ENCODE measurements at places on chromosomes 3 and 15. TPM values are rescaled to one million over a fixed set of nuclear protein-coding genes. Genes with fewer than 3 reads are reported as not detected.

MRPL3 gene
- 98.9 TPM for total RNA-seq

MELTF gene
- 5.2 TPM for total RNA-seq

CCRL2 gene
- total RNA-seq, result 0.64 TPM

PLA2G4E gene
- not detected for total RNA-seq

INSYN1 gene
- under 0.01 TPM for total RNA-seq

CD80 gene
- not detected for total RNA-seq

TMEM62 gene
- total RNA-seq, result 18.4 TPM

CDCP1 gene
- 10.4 TPM for total RNA-seq

WHAMM gene
- total RNA-seq, result 7.8 TPM

MITF gene
- total RNA-seq, result 13.5 TPM

FBXL2 gene
- total RNA-seq, result 16.8 TPM

DUOXA2 gene
- total RNA-seq, result not detected

DNA sequence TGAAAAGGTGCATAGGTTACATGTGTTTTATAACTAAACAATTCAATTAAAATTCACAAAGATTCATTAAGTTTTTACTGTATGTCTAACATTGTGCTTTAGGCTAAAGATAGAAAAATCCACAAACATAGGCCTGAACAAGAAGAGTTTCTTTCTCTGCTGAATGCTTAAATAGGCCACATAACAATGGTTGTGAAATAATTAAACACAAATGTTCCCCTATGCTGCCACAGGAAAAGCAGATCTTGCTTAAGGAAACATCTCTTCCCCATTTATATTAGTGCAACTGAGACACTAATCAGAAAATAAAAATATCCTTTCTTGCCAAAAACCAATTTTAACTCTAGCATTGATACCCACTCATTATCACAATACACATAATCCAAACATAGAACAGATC is 725.4 kb upstream of the DPPA4 start:
- peak; percentile 21 for DNase-seq

- no peak for DNase-seq
Measured at GRCh38 chr15:64037116-64037515, 9.2 kb downstream of the DAPK2 start.

DNA sequence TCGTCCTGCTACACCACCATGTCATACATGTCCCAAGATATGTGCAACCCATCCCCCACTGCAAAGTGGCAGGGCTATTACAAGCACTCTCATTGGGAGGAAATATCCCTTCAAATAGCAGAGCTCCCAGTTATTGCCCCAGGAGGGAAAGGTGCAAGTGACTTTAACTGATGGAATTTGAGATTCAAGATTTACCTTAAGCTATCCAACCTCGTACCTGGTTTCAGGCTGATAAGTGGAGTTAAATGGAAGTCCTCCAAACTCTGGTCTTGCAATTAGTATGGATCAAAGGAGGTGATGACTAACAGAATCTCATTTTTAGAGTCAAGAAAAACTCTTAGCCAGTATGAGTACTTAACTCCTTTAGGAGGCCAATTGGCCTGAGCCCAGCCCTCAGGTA is 2.1 kb downstream of the SLCO2A1 start:
- DNase-seq, result no peak

DNA sequence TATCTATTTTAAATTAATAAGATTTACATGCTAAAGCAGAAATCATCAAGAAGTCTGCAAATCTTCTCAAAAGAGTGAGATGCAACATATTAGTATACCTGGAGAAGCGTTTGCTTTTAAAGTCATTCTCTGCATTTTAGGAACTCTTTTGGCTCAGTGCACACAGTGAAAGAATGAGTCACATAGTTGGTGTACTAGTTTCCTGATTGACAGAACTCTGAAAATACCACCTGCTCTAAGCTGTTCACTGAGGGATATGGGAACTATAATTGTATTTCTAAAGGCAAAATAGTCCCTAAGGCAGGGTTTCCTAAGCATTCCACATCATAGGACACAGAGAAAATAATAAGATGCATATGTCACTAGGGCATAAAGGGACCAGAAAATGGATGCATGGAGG is 838.5 kb downstream of the DIPK2A start:
- no peak for DNase-seq

GRCh38 chr15:72222393-72222792 is 8.6 kb downstream of the PKM start:
- no peak for DNase-seq

DNA sequence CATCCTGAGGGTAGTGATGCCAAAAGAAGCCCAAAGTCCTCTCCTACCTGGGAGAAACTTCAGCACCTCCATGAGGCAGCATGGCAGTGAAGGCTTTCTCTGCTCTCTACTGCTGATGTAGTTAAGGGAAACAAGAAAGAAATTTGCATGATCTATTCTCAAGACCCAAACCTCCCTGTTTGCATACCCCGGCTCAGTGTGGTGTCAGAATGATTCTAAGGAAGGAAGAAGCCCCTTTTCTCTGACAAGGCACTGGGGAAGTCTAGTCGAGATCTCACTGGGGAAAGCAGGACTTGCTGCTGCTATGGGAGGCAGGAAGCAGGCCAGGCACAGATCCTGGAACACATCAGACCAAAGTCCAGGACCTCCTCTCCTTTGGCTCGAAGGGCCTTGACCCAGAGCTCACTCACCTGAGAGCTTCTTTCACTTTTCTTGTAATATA is 89.4 kb upstream of the ICE2 start:
- DNase-seq, result no peak

GRCh38 chr3:146814601-146815315 is 209.6 kb upstream of the PLSCR5 start:
- peak; percentile 30 for DNase-seq

GRCh38 chr3:183211352-183211751 is 41.7 kb upstream of the B3GNT5 start:
- no peak for DNase-seq

GRCh38 chr3:151171145-151171757 is 31.8 kb downstream of the GPR171 start:
- no peak for DNase-seq

DNA sequence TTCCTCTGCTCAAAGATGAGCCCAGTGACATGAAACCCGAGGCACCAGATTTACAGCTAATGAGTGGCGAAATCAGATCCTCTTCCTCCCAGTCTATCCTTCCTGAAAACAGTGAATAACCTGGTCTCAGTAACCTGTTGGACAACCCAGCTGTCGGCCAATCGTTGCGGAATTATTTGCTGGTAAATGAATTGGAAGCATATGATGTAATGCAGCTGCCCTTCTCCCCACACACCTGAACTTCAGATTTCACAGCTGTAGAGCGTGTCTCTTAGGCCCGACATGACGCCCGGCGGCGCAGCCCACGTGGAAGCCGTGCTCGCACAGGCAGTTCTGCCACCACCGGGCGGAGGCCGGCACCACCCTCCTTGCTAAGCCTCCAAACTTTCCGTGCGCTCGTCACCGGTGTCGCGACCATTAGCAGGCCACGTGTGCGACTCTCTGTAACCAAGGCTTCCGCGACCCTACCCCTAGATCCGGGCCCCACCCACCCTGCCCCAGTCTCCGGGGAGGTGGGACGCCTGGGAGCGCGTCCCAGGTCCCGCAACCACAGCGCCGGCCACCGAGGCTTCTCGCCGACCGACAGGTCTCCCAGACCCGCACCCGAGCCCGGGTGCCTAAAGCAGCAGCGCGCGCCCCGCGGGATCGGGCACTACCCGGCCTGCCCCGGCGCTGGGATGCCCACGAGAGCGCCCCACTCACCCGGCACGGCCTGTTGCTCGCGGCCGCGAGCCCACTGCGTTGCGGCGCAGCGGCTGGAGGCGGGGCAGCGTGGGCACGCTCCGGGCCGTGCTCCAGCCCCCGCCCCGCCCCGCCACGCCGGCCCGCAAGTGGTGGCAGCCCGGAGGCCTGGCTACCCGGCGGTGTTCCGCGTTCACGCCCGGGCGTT is at the start of gene RIOX2:
TSS of gene RIOX2 (minus strand) at position 753 of the 889 bp plus-strand sequence. CDS start 4,838 bp downstream, outside the sequence.
- peak; percentile 68 for DNase-seq

DNA sequence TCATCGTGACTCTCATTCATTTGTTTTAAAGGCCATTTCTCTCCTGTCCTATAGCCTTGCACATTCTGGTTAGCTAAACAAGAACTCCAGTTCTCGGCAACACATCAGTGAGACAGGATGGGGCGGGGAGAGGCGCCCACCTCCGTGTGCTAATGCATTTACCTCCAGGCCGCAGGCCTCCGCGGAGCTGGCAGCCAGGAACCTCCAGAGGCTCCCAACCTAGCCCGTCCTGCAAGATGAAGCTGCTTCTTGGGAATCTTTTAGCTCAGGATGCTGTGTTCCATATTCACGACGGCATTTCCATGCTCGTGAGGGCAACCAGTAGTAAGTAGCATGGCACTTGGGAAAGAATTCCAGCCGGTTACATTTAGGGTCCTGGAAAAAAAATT is 47.9 kb downstream of the RGMA start:
- no peak for DNase-seq

DNA sequence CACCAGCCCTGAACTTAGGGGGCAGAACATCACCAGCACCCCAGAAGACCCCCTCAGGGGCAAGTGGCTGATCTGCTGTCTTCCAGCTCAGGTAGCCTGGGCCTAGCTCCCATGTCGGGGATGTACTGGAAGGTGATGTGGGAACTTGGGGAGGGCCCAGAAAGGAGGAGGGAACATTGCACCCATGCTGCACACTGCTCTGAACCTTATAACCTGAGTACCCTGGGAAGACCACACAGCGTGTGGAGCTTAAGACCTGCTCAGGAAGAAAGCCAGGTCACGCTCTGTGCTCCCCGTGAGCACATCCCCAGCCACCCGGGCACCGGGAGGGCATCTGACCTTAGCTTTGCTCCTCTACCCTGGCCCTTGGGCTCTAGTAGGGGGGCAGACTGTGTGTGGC is 159.4 kb downstream of the ATP10A start:
- no peak for DNase-seq

DNA sequence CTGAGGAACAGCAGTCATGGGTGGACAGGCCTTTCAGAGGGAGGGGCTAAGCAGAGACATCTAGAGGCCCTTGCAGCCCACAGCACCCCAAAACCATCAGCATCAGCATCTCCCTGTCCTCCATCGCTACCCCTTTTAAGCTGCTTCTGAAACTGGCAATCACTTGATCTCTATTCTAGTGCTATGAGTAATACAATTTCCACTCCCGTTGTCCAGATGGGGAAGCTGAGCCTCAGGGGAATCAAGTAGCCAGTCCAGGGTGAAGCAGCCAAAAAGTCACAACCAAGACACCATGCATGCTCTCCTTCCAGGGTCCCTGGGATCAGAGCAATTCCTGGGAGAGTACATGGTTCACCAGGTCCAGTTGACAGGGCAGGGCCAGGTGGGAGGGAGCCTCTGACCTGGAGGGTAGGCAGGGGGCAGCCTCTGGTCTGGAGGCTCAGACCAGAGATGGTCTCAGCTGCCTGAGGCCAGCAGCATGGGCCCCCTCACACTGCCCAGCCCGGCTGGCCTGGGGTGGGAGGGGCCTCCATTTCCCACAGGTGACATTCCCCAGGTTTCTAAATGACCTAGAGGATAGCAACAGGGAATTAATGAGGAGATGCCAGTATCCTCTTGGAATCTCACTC is 30.0 kb downstream of the KLHL25 start:
- DNase-seq, result no peak

DNA sequence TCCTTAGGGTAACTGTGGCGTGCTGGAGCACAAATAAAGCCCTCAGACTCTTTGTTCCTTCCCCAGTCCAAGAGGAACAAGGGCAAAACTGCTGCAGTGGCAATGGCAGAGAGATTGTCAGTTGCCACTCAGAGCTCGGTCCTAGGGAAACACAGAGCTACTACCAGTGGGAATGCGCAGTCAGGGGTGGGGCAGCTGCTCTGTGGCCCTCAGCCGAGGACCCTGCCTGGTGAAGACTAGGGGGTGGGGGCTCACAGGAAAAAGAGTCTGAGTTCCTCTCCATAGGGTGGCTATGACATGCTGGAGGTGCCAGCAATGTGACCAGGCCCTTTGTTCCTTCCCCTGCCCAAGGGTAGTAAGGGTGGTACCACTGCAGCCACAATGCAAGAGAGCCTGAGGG is 43.8 kb downstream of the TMCO5A start:
- DNase-seq, result no peak

DNA sequence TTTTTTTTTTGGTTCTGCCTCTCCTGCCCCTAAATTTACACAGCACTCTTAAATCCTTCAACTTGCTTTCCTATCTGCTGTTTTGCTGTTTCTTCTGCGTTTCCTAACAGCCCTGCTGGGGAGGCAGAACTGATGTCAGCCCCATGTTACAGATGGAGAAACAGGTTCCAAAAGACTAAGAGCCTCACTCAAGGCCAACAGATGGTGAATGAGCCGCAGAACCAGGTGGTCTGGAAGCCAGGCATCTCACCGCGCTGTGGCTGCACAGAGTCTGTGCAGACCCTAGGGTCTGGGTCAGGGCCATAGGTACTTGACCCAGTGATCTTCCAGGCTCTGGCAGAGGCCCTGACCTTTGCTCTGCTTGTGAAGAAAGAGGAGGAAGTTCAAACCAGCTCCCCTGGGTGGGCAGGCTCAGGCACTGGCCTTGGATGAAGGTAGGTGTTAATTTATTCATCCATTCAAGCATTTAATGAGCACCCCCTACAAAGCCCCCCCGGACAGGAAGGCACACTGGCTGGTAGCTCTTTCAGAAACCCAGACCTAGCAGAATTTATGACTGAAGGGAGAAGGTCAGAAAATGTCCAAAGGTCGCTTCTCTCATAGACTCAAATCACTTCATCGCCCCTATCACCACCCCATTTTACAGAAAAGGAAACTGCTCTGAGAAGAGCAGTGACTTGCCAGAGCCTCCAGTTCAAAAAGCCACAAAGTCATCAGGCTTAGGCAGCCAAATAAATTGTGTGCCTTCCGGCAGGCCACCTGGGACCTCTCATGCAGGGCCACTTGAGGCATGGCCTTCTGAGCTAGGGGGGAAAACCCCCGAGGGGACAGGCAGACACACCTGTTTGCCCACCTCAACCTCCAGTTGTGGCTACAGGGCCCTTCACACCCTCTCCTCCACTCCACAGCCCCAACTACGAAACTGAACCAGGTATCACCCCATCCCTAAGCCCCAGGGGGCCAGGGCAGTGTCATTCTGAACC is 2.7 kb downstream of the CHDH start:
- DNase-seq, result no peak

- no peak for DNase-seq
Measured at GRCh38 chr15:77475898-77476297, 55.2 kb downstream of the HMG20A start.

DNA sequence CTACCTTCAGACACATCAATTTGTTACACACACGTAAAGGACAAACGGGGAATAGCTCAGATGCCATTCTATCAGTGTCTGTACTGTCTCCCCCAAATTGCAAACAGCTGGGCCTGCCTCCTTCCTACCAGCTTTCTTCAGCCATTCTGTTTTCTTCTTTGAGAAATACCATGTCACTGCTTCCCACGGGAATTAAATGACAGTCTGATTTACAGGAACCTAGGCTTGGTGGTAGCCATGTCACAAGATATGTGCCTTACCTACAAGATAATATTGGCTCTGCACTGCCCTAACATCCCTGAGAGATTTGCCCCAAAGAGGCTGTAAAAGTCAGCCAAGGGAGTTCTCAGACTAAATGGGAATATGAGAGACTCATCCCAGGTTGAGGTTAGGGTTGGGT is 308.3 kb downstream of the LRTM1 start:
- DNase-seq, result no peak

GRCh38 chr3:44186111-44186672 is 55.5 kb upstream of the TOPAZ1 start:
- DNase-seq, result no peak

Measured in fibroblast of villous mesenchyme (primary cell).